Naive thymus-derived CD8-positive, alpha-beta T cell (primary cell): ENCODE measurements at places on chromosomes 1 and 21.

GRCh38 chr1:76268341-76268740 lies 193.8 kb downstream of the ST6GALNAC3 start:
- no peak for DNase-seq

- DNase-seq: peak; percentile 56
These were observed 55.8 kb upstream of the LDLRAP1 start for GRCh38 chr1:25487628-25488027.

GRCh38 chr1:201167041-201167991 lies 13.0 kb upstream of the TMEM9 start:
- no peak for DNase-seq

DNA sequence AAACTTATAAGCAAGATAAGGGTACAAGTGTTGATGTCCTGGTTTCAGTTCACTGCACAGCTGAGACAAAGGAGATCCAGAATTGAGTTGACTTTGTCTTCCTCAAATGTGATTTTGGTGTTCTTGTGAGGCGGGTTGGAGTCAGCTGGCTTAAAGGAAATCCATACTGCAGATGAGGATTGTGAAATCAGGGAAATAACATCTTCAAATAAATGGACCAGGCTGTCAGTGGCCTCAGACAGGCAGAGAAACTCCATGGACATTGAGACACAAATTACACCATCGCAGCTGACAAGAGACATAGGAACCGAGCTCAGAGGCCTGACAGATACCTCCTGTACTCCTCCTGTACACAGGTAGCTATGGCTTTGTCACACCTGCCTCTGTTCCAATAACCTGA lies 27.0 kb upstream of the REG4 start:
- no peak for DNase-seq

DNA sequence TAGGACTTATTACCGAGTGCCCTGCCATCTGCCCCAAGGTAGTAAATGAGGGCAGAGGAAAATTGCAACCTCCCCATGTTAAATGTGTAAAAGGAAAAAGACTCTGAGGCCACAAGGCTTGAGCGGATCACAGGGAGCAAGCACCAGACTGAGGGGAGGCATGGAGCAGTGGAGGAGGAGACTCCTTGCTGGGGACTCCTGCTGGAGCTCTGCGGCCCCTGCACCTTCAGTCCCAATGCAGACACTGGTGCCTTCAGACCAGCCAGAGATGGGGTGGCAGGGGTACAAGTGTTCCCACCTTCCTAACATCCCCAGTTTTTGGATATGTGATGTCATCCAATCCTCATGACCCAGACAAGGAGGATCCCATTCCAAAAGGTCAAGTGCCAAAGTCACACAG lies 128.4 kb upstream of the NGF start:
- DNase-seq: no peak

- DNase-seq: no peak
These were observed 21.8 kb downstream of the CYP4B1 start for GRCh38 chr1:46820560-46821060.

- DNase-seq: no peak
These were observed 36.0 kb upstream of the KIF26B start for GRCh38 chr1:245118806-245119205.

GRCh38 chr1:65469889-65470340 lies 49.4 kb downstream of the LEPR start:
- DNase-seq: no peak

DNA sequence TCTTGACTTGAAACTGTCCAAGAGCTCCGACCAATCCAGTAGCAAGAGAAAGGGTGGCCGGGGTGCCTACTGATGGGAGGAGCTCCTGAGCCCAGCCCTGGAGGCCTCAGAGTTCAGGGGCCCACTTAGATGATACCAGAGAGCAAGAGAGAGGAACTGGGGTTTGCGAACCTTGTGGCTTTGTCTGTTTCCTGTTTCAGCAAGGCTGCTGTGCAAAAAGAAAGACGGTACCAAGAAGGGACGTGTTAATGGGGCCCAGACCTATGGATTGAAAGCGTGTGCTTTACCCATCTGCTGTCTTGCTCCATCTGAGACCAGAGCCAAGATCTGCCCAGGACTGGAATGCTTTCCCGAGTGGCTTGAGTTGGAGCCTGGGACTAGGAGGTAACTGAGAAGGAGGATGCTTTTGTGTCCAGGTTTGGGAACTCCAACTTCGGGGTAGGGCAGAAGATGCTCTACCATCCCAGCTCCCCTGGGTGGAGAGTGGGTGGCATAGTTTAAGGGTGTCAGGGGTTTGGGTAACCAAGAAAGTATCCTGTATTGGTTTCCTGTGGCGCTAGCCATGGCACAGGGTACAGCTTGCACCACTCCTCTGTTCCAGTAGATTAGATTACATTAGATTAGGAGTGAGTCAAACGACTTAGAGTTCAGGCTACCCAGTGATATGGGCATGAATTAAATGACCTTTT lies at the start of gene TRAF3IP3:
TSS of gene TRAF3IP3 (plus strand) at position 128 of the 689 bp plus-strand sequence. CDS start 3,987 bp downstream, outside the sequence.
- DNase-seq: peak; percentile 78

- DNase-seq: no peak
These were observed 74.1 kb downstream of the VCAM1 start for GRCh38 chr1:100793659-100794058.

GRCh38 chr1:3944578-3945125 lies 44.6 kb upstream of the C1orf174 start:
- no peak for DNase-seq

DNA sequence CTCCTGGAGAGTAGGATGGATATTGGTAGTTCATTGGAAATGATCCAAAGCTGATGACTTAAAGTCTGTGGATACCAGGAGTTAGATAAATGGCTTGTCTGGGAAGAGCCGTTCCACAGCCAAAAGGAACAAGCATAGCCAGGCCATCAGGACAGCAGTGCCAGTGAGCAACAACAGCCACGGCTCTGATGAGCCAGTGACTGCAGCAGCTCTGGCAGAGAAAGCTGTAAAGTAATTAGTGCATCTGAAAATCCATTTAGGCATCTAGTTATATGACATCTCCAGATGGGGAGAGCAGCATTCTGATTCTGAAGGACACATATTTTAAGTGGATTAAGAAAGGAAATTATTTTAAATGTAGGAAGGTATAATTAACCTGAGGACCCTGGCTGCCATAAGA lies 256.2 kb upstream of the PLXNA2 start:
- DNase-seq: no peak

GRCh38 chr1:22163137-22163536 lies 20.2 kb upstream of the WNT4 start:
- no peak for DNase-seq

GRCh38 chr21:41612674-41613532 lies 104.9 kb upstream of the TMPRSS2 start:
- no peak for DNase-seq

DNA sequence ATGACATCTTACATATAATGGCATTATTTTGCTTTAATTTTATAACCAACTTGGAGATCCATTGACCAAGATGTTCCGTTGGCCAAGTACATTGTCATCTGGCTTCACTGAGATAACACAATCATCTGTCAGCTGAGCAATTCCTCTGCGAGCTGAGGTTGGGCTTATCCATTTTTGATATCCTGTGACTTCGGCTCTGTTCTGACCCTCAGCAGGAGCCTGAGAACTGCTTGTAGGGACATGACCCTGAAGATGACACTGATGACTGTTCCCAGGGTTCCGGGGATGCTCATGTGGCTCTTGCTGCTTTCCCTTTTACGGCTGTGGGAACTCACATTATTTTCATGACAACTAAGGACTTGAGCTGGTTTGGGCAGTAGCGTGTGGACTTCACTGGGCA lies 51.2 kb downstream of the TLR5 start:
- no peak for DNase-seq

GRCh38 chr1:22821027-22821426 lies 110.4 kb downstream of the EPHB2 start:
- DNase-seq: no peak

- no peak for DNase-seq
These were observed 1536.7 kb upstream of the B3GALT2 start for GRCh38 chr1:194723067-194723466.

- no peak for DNase-seq
These were observed 855 bp downstream of the DSCAM start for GRCh38 chr21:40846103-40846502.

DNA sequence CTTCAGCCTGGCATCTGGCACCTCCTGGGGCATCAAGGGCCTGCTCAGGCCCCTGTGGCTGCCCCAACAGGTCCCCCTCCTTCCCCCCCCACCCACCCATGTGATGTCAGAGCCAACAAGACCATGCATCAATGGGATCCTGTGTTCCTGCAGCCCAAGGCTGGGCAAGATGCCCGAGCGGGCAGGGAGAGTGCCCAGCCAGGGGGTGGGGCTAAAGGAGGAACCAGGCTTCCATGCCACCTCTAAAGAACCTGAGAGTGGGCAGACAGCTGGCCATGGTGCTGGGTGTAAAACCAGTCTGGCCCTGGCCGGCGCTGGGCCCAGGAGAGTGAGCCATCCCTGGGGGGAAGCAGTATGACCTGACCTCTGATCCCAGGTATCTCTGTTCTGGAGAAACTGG lies 7.6 kb downstream of the COL16A1 start:
- DNase-seq: no peak

GRCh38 chr1:89552471-89553081 lies 27.9 kb downstream of the LRRC8B start:
- DNase-seq: no peak

DNA sequence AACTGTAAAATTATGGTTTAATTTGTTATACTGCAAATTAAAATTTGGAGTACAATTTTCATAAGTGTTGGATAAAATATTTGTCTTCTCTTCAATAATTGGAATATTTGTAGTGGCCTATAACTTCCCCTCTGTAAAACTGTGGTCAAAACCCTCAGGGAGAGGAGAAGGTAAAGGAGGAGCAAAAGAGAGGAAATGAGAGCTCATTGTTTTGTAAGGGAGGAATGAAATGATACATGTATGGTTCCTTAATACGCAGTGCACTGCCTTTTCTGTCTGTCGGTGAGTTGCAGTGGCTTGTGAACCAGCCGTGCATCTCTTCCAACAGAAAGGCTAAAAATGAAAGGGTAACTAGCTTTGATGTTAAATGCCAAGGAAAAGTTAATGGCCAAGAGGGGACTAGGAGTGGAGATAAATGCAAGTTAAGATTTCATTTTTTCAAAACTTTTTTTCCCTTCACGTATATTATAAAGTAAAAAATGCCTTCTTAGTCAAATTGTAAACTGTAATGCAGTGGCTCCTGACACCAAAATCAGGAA lies 26.4 kb downstream of the LRRC8D start:
- no peak for DNase-seq

GRCh38 chr1:119002028-119002686 lies 14.0 kb upstream of the TBX15 start:
- no peak for DNase-seq

GRCh38 chr21:43874085-43874805 lies 9.2 kb downstream of the AGPAT3 start:
- DNase-seq: no peak

- no peak for DNase-seq
These were observed 82.6 kb downstream of the VWA5B1 start for GRCh38 chr1:20373286-20373685.

- no peak for DNase-seq
These were observed 399.3 kb downstream of the AJAP1 start for GRCh38 chr1:5053744-5054143.

- no peak for DNase-seq
These were observed 239.1 kb downstream of the HLX start for GRCh38 chr1:221118176-221118937.

GRCh38 chr1:114154146-114154962 lies 685 bp upstream of the SYT6 start:
- DNase-seq: no peak

- DNase-seq: peak; percentile 41
These were observed 27.5 kb downstream of the OVGP1 start for GRCh38 chr1:111399792-111400610.
